Activated naive CD8-positive, alpha-beta T cell treated with anti-CD3 and anti-CD28 coated beads for 36 hours (primary cell): ENCODE measurements at places on chromosomes 13 and 19.

DNA sequence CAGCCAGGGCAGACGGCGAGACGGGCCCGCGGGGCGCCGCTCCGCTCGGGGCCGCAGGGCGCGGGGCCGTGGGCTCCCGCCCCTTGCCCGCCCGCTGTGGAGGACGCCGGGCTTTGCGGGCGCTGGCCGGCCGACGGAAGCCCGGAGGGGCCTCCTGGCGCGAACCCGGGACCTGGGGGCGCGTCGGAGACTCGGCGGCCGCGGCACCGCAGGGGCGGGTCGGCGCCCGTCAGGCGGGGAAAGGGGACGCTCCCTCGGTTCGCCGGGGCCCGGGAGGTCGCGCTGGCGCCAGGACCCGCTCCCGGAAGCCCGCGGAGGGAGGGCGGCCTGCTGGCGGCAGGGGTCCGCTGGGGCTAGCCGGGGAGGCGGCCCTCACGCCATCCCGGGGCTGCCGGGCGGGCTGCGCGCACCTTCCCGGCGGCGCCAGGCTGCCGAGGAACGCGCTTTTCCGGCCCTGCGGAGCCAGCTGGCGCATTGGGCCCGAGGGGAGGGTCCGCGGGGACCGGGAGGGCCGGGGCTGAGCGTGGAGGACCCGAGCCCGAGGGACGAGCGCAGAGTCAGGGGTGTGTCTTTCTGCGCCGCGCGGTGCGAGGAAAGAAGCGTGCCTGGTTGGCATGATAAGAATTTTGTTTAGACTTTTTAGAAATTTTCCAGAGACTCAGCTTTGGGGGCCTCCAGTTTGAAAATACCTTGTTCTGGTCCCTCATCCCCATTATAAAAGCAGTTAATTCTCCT is 511 bp downstream of the GARRE1 start:
- peak; percentile 64 for DNase-seq

GRCh38 chr13:24027494-24027893 is 130.2 kb upstream of the C1QTNF9B start:
- DNase-seq: no peak

- no peak for DNase-seq
These were observed 95.0 kb downstream of the LIG4 start for GRCh38 chr13:108120302-108120701.

GRCh38 chr13:99741960-99742359 is 229.6 kb downstream of the ZIC5 start:
- no peak for DNase-seq

GRCh38 chr13:109812382-109812781 is 26.0 kb upstream of the IRS2 start:
- DNase-seq: no peak

DNA sequence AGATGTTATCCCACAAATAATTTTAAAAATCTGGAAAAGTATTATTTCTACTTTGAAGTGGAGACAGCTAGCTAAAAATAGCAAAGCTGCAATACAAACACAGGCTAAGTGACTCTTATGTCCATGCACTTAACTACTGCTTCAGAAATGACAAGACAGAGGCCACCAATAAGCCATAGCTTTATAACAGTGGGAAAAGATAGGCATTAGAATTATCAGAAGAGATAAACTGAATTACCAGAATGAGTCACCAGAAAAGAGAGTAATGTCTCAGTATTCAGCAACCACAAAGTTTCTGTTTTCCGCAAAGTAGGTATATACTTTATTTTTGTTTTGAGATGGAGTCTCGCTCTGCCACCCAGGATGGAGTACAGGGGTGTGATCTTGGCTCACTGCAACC is 17.1 kb downstream of the CLN5 start:
- DNase-seq: no peak

- DNase-seq: peak; percentile 93
These were observed 25.3 kb downstream of the ZNF582 start for GRCh38 chr19:56367829-56368711.

DNA sequence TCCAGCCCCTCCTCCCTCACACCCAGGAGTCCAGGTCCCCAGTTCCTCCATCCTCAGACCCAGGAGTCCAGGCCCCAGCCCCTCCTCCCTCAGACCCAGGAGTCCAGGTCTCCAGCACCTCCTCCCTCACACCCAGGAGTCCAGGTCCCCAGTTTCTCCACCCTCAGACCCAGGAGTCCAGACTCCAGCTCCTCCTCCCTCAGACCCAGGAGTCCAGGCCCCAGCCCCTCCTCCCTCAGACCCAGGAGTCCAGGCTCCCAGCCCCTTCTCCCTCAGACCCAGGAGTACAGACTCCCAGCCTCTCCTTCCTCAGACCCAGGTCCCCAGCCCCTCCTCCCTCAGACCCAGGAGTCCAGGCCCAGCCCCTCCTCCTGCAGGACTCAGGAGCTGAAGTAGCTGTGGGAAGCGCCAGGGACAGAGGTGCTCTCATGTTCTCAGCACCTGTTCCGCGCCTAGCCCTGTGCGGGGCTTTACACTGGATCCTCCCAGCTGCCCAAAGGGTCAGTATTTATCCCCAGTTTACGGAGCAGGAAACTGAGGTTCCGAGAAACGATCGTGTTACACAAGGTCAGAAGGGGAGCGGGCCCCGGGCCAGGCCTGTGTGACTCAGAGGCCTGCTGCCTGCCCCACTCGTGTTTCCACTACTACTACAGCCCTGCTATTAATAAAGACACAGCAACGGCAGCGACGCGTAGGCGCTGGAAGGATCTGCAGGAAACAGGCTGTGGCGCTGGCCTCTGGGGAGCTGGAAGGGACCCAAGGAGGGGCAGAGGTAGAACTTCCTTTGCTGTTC is 1.7 kb upstream of the SBK3 start:
- DNase-seq: no peak

GRCh38 chr19:30804751-30805150 is 432.6 kb downstream of the ZNF536 start:
- no peak for DNase-seq

GRCh38 chr19:16853066-16853465 is 23.9 kb downstream of the SIN3B start:
- no peak for DNase-seq
